ENCODE measurements at places on chromosomes 11 and 22.

- no peak for DNase-seq
Measured at GRCh38 chr11:32188785-32189184, 97.9 kb downstream of the RCN1 start.

DNA sequence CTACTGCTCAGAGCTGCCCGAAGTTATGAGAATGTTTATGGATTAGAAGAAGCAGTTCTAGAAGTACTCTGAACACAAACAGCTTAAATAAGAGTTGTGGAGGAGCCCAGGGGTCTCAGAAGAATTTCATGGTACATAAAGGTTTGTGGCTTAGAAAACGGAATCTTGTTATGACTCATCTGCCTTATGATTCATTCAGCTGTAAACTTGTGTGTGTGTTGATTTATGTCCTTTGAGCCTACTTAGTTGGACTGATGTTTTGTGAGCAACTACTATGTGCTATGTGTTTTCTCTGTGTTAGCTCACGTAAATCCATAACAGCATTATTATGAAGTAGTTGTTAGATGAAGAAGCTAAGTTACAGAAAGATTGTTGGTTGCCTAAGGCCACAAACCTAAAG lies 203.7 kb downstream of the PGR start:
- DNase-seq: peak; percentile 35

- DNase-seq: no peak
Measured at GRCh38 chr22:27935897-27936296, 16.8 kb upstream of the PITPNB start.

DNA sequence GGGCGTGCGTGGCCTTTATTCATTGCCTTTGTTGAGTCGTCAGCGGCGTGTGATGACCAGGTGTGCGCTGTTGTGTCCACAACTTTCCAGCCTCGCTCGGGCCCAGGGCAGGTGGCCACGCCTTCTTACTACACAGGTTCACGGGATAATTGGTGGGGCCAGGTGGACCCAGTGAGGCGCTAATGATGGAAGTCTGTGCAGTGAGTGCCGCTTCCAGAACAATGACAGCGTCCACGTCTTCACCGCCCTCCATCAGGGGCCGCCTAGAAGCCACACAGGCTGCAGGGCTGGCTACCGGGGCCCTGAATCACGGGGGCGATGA lies 1197.3 kb downstream of the BRD1 start:
- DNase-seq: no peak

DNA sequence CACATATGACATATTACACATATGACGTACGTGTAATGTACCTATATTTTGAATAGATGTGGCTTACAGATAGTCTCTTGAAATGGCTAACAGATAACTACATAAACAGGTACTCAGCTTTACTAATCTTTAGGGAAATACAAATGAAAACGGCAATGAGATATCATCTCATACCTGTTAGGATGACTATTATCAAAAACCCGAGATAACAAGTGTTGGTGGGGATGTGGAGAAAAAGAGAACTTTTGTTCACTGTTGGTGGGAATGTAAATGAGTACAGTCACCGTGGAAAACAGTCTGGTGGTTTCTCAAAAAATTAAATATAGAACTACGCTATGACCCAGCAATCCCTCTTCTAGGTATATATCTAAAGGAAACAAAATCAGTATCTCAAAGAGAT lies 247.6 kb downstream of the ETS1 start:
- peak; percentile 47 for DNase-seq

GRCh38 chr11:61378713-61379313 lies 13.6 kb upstream of the TMEM216 start:
- DNase-seq: no peak

GRCh38 chr11:83540112-83540675 lies 254.0 kb upstream of the CCDC90B start:
- no peak for DNase-seq

DNA sequence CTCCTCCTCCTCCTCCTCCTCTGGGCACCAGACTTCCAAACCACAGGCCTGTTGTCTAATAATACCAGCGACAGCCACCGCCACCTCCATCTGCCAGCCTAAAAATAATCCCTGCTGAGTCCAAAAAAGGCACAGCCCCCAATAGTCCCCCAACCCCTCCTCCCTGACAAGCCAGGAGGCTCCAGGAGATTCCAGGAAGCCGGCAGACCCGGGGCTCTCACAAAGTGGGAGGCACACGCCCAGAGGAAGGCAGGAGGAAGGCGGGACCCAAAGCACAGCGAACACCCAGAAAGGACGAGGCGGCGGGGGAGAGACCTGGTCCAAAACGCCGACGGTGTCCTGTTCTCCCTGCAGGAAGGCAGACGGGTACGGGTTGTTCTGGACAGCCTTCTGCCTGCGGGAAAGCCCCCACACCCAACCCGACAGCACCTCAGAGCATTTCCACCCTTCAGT lies 5.9 kb downstream of the IGSF9B start:
- DNase-seq: no peak

GRCh38 chr22:35452351-35452781 lies 52.4 kb downstream of the MCM5 start:
- DNase-seq: no peak

- DNase-seq: no peak
Measured at GRCh38 chr22:33829546-33830280, 90.6 kb downstream of the LARGE1 start.

- DNase-seq: peak; percentile 41
Measured at GRCh38 chr22:17213976-17214375, 5.3 kb downstream of the ADA2 start.
